ENCODE measurements at places on chromosomes 1 and 21.

DNA sequence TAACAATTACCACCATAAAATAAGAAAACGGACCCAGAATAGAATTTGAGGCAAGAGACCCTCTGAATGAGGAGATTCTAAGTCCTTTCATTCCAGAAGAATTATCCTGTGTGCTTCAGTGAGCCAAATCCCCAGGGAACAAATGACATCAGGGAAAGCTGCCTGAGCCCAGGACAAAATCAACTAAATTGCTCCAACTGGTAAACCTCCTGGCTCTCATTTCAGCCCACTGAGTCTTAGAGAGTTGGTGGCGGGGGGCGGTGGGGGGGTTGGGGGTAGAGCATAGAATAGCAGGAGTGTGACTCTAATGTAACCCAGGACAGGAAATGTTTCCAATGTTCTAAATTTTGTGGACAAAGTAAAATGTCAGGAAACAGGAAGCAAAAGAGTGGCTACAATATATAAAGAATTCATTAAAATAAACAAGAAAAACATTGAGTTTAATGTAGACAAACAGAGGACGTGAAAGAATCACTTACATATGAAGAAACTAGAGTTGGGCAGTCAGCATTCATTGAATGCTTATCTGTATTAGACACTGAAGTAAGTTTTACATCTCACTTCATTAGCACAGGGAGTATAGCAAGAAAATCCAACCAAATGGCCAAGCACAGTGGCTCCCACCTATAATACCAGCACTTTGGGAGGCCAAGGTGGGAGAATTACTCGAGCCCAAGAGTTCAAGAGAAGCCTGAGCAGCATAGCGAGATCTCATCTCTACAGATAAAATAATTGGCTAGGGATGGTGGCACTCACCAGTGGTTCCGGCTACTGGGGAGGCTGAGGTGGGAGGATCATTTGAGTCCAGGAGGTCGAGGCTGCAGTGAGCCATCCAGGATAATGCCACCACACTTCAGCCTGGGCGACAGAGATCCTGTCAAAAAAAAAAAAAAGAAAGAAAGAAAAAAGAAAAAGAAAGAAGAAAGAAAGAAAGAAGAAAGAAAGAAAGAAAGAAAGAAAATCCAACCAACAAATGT, 75.1 kb downstream of the DHRS3 start:
- no peak for DNase-seq

DNA sequence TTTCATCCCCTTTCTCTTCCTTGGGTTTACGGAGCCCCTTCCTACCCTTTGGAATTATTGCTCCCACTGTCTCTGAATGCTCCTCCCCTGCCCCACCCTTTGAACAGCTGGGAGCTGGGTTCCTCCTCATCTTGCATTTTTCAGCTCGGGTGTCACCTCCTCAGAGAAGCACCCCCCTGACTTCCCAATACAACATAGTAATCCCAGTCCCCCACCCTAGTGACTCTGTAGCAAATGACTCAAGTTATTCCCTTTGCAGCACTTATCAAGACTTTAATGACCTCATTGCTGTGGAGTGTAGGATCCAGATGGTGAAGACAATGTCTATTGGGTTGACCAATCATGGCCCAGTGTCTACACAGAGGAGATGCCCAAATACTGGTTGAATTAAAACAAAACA, 8.9 kb upstream of the VWA5B1 start:
- no peak for DNase-seq

GRCh38 chr1:60916906-60917305, 165.5 kb upstream of the NFIA start:
- no peak for DNase-seq

- DNase-seq = no peak
Observed at GRCh38 chr1:52907812-52908153, 13.8 kb downstream of the ECHDC2 start.

- no peak for DNase-seq
Observed at GRCh38 chr1:115429884-115430283, 91.8 kb upstream of the NGF start.

- DNase-seq = no peak
Observed at GRCh38 chr1:213244664-213245091, 193.6 kb downstream of the RPS6KC1 start.

DNA sequence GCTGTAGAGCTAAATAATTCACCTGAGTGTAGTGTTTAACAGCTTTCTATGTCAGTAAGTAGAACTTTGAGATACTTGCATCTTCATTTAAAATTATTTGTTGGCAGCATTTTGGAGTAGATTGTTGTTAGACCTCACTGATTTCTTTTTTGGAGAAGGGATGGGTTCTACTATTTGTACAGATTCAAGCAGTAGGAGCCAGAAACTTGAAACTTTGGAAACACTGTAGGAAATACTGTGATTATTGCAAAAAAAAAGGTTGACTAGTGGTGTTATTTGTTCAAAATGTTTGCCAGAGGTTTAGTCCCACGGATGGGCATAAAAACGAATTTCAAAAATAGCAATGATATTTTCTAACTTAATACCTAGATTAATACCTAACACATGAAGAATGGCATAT, 102.7 kb downstream of the ATF6 start:
- DNase-seq = no peak

DNA sequence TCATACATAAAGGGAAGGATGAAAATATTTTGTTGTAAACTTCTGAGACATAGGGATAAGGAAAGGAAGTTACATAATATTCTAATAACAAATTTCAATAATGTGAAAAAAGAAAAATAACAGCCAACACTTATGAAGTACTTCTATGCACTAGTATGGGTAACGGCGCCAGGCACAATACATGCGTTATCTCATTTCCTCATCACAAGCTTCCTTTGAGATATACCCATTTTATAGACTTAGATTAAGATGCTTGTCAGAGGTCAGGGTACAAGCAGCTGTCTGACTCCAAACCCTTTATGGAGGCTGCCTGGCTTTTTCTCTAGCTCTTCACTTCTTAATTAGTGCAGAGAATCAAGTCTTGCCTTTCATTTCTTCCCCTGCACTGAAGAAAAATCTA, 41.3 kb downstream of the TCP10L start:
- no peak for DNase-seq

DNA sequence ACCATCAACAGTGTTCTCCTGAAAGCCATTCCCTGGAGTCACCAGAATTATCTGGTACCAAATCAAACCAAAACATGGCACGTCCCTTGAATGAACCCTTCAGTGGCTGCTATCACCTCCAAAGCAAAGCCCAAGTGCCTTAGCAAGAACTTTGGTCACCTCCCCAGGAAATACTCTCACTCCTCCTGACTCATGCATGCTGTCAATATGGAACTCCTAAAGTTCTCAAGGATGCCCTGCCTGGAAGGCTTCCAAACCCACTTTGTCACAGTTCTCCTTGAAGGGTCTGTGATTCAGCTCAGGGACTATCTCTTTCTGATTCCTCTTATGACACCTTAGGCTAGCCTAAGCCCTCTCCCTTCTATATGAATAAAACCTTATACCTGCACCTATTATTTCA, 146.1 kb upstream of the RUNX1 start:
- DNase-seq = no peak

- no peak for DNase-seq
Observed at GRCh38 chr1:154944401-154945159, 8.1 kb upstream of the PMVK start.

Measured in AG04449 (cell line).